ENCODE measurements at places on chromosomes 16 and 17.

DNA sequence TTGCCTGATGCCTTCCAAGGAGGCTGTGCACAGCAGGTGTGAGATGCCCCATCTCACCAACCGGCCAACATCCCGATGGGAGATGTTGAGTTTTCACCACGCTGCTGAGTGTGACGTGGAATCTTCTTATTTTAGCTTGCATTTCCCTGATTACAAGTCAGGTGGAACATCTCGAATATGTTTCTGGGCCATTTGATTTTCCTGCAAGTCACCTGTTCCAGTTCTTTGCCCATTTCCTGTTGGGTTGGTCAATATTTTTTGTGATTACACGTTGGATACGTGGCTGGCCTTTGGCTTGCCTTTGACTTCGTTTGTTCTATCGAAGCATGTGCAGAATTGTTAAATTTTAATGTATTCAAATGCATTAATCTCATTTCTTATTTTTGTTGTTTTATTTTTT is 8.3 kb upstream of the CDH15 start:
- DNase-seq, result no peak

GRCh38 chr16:48203974-48204824 is 39.9 kb upstream of the LONP2 start:
- no peak for DNase-seq

DNA sequence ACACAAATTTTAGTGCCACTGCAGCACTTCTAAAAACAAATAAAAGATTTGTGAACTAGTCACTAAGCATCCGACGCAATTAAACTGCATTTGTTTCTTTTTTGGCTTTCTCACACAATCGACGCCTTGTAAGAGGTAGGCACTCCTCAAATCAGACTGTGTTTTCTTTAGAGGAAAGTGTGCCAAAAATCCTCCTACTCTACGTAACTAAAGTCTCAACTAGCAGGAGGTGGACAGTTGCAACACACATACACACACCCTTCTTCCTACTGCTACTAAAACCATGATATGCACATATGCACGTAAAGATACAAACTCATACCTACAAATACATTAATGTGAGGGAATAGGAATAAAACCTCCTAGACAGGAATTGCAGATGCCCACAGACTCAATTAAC is 844.7 kb upstream of the SOX9 start:
- DNase-seq, result no peak

- no peak for DNase-seq
Observed at GRCh38 chr17:56982312-56982711, 4.4 kb downstream of the SCPEP1 start.

GRCh38 chr17:56148333-56148732 is 4.9 kb upstream of the ANKFN1 start:
- no peak for DNase-seq

DNA sequence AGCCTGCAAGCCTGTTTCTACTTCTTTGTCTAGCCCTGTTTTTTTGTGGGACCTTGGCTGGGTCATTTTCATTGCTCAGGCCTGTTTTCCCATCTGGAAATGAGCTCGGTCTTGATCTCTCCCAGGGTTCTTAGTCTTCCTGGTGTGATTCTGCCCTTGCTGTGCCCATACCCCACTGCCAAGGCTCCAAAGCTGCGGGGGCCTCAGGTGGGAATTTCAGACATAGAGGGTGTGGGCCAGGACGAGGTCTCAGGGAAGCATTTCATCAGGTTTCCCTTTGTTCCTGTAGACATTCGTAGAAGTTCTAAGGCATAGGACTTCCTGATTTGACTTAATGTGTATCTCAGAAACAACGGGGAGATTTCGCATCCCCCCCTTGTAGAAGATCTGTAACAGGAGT is 5.8 kb downstream of the MPRIP start:
- no peak for DNase-seq

DNA sequence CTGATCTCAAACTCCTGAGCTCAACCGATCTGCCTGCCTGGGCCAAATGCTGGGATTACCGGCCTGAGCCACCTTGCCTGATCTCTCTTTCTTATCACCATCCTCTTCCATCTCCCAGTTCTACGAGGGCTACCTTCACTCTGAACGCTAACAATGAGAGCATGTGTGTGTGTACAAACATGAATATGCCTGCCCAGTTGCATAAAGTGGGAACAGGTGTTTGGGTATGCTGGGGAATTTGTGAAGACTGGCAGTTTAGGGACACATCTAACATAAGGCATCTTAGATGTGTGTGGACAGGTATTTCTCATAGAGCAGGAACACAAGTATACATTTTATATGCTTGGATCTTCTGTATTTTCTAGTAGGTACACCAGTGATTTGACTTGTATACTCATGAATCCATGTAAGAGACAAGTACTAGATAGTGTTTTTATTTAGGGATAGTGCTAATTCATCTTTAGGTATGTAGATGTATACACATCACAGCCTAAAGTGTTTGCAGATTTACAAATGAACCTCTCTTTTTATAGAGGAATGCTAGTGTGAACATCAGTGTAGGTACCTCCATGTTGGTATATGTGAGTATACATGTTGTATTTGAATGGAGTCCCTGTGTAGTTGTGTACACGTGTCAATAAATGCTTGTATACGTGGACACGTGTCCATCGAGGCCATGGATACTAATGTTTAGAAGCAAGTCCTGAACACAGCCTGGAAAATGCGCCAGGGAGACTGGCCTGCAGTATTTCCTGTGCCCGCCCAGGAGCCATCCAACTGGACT is 1.2 kb upstream of the DLX4 start:
- DNase-seq, result no peak

GRCh38 chr17:75872434-75873351 is 5.7 kb downstream of the TRIM47 start:
- no peak for DNase-seq

- no peak for DNase-seq
Observed at GRCh38 chr16:3850544-3850899, 30.0 kb downstream of the CREBBP start.

- DNase-seq, result no peak
Observed at GRCh38 chr17:64356776-64357175, 33.9 kb downstream of the PECAM1 start.
